Lung (tissue), 17 donors: ENCODE measurements at places on chromosomes 11 and 22.

DNA sequence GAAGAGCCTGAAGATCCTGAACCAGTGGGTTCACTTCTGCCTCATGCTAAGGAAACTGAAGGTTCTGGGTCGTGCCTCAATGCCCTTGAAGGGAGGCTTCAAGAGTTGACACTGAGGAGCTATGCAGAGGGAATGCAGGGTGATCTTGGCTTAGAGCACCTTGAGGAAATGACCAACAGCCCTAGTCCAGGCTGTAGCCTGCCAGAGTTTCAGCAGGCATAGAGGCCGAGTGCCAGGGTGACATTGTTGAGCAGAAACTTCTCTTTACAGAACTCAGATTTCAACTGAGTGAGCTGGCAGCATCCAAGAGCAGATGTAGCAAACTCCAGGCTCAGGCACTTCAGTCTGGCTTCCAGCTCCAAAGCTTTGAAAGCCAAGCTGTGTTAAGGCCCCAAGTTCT, 23.1 kb upstream of the CAPRIN1 start:
- DNase-seq = no peak

DNA sequence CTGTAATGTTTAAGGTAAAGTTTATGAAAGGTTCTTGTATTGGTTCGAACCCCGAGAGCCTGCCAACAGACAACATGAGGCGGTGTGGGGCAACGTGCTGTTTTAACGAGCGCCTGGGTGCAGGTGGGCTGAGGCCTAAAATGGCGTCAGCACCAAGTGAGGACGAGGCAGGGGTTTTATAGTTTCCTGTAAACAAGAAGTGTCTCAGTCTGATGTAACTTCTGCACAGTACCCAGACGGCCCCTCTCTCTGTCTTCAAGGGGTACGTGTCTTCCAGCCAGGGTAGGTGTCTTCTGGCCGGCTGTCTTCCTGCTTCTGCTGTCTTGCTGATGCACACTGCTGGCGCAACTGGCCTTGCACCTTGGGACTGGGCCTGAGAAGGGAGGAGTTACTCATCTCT, 2.7 kb downstream of the PPFIBP2 start:
- DNase-seq = no peak

- no peak for DNase-seq
Measured at GRCh38 chr11:130151196-130151595, 8.4 kb upstream of the ST14 start.

- no peak for DNase-seq
Measured at GRCh38 chr11:129458756-129459535, 83.3 kb downstream of the BARX2 start.

DNA sequence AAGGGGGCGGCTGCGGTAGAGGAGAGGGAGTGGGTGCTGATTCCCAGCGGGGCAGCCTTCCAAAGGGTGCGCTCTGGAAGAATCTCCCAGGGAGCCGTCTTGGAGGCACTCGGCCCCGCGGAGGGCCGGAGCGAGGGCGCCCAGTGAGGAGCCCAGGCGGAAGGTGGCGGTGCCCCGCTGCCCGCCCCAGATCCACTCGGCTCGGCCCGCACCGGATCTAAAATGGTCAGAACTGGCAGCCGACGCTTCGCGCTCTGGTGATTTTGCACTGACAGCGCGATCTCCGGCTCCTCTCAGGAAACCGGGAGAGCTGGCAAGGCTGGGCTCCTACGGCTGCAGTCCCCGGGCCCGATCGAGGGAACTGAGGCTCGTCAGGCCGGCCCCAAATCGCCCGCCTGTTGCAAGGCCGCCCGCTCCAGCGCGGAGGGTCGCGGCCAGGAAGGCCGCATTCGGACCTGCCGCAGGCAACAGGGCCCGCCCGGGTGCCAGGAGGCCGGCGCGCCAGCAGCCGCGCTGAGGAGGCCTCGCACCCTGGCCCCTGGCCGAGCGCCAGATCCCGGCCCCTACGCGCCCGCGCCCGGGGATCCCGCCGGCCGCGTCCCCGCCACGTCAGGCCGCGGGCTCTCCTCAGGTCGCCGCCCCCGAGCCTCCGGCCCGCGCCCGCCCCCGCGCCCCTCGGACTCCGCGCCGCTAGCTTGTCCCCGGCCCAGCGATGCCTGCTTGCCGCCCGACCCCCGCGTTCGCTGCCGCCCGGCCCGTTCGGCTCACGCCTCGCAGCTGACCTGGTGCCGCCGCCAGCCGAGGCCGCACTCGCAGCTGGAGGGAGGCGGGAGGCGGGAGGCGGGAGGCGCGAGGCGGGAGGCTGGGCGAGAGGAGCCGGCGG, at the start of gene KLHL22:
Gene KLHL22 (minus strand): TSS at position 818 of the 883 bp plus-strand sequence. CDS start 6,584 bp downstream, outside the sequence.
- DNase-seq = peak; percentile 40

DNA sequence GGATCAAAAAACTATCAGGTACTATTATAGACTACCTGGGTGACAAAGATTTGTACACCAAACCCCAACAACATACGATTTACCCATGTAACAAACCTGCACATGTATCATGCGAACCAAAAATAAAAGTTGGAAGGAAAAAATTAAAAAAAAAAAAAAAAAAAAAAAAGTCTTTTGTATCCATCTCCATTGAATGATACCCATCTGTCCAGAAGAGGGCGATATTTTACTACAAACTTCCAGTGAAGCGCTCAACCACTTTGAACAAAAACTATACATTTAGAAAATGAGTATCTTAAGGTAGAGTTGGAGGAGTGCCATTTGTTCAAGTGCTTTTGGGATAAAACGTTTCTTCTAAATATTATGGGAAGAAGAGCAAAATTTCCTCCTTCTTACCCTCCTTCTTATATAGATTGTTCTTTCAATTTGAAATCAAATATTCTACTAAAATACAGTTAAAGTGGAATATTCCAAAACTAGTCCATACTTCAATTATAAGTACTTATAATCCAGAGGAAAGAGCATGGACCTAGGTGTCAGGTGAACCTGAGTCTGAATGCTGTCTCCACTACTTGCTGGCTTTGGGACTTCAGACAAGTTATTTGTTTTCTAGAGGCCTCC, 23.3 kb downstream of the ARL14EP start:
- peak; percentile 89 for DNase-seq

DNA sequence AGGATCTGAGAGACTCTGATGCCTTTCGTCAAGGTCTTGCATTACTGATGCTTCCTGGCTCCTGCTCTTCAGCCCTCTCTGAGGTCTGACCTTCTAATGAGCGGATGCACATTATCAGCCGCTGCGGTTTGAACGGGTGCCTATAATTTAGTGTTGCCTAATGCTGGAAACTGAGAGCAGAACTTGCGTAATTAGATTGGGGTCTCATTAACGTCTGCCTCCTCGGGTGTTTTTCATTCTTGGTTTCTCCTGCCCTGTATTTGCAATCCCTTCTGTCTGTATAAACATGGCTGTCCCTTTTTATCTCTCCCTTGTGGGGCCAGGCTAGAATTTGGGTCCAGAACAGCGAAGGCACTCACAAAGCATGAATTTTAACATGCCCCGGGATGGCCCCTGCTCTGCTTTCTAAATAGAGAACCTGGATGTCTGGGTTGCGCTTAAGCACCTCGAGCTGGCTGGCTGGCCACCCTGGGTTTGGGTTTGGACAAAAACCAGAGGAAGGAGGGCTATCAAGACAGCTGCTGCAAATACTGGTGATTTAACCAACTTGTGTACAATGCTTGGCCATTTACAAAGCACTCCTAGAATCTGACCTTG, 118.6 kb downstream of the TIMP3 start:
- DNase-seq = peak; percentile 94

GRCh38 chr11:2828585-2829330, 56.8 kb downstream of the CDKN1C start:
- DNase-seq = no peak

DNA sequence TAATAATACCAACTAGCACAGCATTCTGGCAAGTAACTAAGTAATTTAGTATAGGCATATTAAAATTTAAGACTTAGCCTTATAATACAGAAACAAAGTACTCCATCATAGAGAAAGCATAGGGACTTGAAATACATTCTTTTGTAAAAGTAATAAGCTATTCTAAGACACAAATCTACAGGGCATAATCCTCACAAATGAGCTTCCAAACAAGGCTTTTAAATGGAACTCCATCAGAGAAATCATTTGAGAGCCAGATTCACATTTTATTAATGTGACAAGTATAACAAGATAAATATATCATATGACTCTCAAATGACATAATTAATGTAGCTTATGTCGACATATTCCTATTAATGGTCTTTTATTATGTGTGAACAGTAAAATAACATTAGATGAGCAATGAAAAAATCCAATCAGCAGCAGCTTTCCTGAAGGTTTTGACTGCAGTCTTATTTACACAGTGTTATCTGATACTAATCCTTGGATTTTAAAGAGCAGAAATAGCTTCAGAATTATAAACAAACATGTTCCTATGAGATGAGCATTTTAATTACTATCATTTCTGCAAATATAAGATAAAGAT, 241.4 kb downstream of the TTC28 start:
- DNase-seq = no peak

- peak; percentile 76 for DNase-seq
Measured at GRCh38 chr11:115527534-115528125, 23.4 kb upstream of the CADM1 start.

GRCh38 chr22:19218541-19219233, 40.2 kb upstream of the SLC25A1 start:
- no peak for DNase-seq

DNA sequence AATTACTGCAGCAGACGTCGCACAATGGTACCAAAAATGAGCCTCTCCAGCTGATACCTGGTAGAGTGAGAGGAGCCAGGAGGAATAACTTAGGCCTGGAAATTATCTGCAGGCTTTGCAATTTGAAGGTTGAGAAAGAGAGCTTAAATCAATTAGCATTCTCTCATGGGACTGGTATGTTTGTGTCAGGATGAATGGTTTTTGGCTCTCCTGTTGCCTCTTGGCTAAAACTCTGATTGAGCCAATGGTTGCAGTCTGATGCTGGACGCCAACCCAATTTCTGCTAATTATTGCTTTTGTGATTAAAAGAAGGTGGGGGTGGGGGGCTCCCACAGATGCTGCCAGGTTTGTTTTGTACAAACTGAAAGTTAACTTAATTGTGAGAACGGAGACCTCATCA, 12.5 kb upstream of the NELL1 start:
- DNase-seq = no peak

DNA sequence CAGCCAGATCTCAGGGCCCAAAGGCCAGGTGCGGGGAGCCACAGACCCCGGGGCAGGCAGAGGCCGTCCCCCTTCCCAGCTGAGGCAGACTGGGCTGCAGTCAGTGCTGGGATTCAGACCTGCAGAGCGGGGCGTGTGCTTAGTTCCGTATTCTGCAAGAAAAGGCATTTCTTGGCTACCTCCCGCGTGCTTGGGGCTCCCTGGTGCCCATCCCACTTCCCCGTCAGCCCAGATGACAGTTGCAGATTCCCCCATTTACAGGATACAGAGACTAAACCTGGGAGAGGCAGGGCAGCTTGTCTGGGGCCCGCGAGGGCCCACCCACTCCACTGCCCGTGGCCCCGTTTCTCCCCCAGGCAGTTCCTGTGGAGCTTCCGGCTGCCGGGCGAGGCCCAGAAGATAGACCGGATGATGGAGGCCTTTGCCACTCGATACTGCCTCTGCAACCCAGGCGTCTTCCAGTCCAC, 18.3 kb downstream of the CYTH4 start:
- no peak for DNase-seq

DNA sequence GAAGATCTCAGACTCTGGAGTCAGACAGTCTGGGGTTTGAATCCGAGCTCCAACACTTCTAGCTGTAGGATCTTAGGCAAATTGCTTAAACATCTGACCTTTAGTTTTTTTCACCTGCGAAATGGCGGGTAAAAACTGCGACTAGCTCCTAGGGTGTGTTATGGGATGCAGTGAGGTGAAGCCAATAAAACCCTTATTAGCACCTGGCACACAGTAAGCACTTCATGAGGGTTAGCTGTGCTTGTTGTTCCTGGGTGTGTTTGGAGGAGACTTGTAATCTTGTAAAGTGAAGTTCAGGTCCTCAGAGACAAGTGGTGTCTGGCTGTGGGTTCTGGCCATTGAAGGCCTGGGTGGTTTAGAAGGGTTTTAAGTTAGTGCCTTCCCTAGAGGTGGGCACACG, 68.9 kb downstream of the ZBTB16 start:
- DNase-seq = no peak

DNA sequence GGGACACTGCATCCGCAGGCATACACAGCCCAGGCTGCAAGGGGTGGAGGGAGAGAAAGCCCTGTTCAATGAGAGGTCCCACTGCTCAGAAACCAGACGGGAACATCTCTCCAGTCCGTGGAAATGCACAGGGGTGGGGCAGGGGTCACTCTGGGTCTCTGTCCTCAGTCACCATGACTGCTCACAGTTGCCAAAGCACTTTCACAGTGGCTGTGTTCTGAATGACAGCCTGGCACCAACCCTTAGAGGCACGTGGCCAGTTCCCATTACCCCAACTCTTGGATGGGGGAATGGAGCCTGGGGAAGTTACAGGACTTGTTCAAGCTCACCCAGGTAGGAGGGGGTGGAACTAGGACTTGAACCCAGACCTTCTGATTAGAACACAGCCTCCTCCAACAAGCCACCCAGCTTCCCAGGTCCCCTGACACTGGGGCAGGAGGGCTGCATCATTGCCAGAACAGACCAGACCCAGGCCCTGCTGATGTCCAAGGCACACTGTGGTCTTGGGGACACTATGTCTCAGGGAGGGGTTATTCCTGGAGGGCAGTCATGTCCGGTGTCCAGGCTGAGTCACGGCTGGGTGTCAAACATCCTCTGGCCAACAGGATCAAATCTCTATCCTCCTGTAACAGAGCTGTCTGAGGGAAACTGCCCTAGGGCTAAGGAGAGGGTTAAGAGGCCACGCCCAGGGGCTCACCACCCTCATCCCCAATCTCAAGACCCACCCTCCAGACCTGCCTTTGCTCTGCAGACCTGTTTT, 8.2 kb downstream of the ZNF70 start:
- no peak for DNase-seq
